ENCODE measurements at places on chromosomes 6 and 20.

DNA sequence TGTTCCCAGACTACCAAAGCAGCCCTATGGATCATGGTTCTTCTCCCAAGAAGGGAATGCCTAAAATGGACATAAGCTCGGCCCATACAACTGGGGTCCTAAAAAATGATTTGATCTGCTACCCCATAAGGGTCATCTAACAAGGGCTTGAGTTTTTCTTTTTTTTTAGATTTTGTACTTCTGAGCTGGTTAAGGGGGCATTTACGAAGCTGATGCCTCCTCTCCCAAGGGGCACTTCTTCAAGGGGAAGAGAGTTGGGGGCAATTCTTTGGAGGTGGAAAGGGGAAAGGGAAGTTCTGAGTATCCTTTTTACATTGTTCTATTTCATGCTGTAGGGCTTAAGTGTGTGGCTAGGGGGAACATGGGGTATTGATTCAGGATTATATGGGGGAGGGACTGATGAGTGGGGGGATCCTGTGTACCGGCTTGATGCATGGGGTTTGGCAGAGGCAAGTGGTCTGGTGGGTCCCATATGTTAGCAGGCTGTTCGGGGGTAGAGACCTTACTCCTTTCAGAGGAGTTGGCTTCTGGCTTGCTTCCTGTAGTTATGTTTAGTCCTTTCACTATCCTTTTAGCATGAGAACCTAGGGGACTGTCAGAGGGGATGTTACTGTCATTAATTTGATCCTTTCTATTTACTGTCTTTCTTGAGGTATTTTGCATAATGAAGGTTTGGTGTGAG lies 8.1 kb upstream of the ZNFX1 start:
- no peak for DNase-seq

DNA sequence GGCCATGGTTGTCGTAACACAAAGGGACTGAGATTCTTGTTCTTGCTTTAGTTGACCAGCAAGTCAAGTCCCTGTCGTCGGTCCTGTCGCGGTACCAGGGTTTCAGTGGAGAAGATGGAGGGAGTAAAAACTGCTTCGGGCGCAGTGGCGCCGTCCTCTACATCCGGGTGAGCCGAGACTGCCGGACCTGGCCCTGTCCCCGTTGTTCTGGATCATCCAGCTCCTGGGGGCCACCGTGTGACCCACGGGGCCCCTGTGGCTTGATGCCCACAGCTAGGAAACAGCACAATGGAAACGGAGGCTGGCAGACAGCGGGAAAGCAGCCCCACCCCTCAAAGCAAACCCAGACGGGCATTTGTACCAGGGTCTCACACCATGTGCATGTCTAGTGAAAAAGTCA lies 15.0 kb downstream of the MTG2 start:
- no peak for DNase-seq

- DNase-seq: no peak
Observed at GRCh38 chr20:38023181-38024001, 9.9 kb downstream of the TTI1 start.

GRCh38 chr6:96760153-96760687 lies 77.1 kb downstream of the GPR63 start:
- no peak for DNase-seq

DNA sequence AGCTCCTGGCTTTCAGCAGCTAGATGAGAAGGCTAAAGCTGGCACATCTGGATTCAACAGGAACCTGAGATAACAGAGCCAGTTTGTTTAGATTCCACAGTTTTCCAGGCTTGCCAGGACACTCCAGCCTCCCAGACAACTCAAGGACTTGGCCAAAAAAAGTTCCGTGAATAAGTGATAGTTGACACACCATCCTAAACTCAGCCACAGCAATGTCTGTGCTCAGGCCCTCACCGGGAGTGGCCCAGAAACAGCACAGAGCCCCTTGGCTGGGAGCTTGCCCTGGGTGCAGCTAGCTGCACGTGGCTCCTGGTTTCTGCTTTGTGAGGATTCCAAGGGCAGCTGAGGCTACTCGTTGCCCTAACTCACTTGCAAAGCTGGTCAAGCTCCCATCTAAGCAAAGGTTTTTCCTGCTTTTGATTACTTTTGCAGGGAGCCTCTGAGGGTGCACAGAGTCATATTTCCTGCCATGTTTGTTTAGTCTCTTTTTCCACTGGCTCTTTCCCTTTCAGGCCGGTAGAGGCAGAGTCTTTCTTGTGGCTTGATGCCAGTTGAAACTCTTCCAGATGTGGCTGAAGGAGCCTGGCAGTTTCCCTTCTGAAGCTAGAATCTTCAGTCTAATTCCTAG lies 118.3 kb upstream of the ECI2 start:
- no peak for DNase-seq

GRCh38 chr6:43823879-43824702 lies 54.1 kb downstream of the VEGFA start:
- no peak for DNase-seq

GRCh38 chr6:129130959-129131681 lies 248.2 kb downstream of the LAMA2 start:
- peak; percentile 80 for DNase-seq

DNA sequence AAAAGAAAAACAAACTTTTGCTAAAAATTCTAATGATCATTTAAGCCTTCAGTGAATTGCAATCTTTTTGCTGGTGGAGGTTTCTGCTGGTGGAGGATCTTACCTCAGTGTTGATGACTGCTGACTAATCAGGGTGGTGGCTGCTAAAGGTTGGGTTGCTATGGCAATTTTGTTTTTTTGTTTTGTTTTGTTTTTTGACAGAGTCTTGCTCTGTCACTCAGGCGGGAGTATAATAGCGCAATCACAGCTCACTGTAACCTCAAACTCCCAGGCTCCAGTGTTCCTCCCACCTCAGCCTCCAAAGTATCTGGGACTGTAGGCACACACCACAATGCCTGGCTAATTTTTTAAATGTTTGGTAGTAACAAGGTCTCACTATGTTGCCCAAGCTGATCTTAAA lies 94.7 kb downstream of the ANKRD6 start:
- DNase-seq: no peak

GRCh38 chr6:158560836-158561320 lies 987 bp downstream of the TMEM181 start:
- DNase-seq: no peak

DNA sequence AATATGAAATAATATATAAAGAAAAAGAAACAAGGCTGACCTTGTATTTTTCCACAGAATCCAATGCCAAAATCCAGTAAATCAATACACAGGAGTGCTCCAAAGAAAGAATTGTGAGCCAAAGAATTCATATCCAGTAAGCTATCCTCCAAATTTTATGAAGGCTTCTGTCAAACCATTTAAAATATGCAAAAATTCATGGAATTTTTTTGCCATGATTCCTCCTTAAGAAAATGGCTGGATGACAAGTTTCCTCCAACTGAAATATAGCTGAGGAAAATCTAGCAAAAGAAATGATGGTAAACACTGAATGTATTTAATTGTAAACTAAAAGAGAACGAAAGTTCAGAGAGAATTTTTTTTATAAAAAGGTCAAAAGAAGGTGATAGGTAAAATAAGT lies 290.3 kb downstream of the UBE3D start:
- DNase-seq: no peak

- DNase-seq: no peak
Observed at GRCh38 chr6:105746509-105746908, 339.6 kb upstream of the PRDM1 start.

GRCh38 chr6:26215585-26216358 lies 128.5 kb downstream of the HFE start:
- no peak for DNase-seq

- DNase-seq: no peak
Observed at GRCh38 chr6:25042036-25042521, 106.3 kb upstream of the RIPOR2 start.

DNA sequence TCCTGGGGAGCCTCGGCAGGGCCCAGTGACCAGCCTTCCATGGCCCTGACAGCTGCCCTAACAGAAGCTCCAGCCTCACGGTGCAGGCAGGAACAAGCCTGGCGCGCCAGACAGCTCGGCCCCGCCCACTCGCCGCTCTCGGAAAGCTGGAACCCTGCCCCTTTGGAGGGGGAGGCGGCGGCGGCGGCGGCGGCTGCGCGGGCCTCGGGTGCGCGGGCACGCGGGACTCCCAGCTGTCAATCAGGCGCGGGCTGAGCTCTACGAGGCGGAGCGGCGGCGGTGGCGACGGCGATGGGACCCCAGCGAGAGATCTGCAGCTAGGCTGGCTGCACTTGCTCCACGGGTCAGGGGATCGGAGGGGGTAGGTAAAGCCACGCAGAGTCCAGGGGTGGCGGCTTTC lies at the start of gene NRSN1:
Gene NRSN1, plus strand, starts transcription at position 236 of the 400 bp plus-strand sequence. CDS start 8,113 bp downstream, outside the sequence.
- no peak for DNase-seq

DNA sequence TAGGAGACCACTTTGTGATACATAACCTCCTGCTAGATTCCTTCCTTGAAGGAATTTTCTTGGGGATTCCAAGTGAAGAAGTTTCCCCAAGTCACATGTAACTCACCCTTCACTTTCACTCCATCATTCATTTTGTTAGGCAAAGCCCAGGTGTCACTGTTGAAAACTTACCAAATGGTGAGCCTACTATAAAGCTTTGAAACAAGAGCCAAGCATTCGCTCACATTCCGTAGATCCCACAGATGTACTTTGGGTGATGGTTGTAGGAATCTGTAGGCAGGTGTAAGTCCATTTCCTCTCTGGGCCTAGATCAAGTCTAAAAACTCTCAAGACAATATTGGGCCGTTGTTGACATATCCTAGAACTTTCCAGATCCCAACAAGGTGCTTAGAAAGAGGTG lies 74.1 kb downstream of the PRDM1 start:
- no peak for DNase-seq

DNA sequence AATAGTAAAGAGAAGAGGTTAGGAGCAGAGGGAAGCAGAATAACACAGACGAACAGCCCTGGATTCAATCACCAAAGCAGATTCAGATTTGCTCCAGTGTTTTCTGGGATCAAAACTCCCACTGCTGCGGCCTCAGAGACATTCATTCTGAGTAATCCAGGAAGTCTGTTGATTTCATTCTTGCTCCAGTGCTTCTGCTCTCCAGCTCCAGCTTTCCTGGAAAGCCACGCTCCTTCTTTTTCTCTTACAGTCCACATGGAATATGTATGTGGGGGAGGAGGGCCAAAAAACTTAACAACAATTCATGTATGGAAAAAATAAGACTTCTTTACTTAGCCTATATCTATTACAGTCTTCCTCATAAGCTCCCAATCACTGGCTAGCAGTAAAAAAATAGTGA lies 26.4 kb upstream of the UST start:
- no peak for DNase-seq

GRCh38 chr6:95768539-95768938 lies 191.2 kb downstream of the MANEA start:
- no peak for DNase-seq

GRCh38 chr6:139380611-139381010 lies 6.2 kb upstream of the CITED2 start:
- DNase-seq: no peak

GRCh38 chr6:101114703-101115102 lies 233.6 kb upstream of the ASCC3 start:
- DNase-seq: no peak

- DNase-seq: no peak
Observed at GRCh38 chr6:92790381-92790780, 629.0 kb downstream of the EPHA7 start.

- DNase-seq: no peak
Observed at GRCh38 chr20:20251836-20252235, 116.1 kb upstream of the INSM1 start.

DNA sequence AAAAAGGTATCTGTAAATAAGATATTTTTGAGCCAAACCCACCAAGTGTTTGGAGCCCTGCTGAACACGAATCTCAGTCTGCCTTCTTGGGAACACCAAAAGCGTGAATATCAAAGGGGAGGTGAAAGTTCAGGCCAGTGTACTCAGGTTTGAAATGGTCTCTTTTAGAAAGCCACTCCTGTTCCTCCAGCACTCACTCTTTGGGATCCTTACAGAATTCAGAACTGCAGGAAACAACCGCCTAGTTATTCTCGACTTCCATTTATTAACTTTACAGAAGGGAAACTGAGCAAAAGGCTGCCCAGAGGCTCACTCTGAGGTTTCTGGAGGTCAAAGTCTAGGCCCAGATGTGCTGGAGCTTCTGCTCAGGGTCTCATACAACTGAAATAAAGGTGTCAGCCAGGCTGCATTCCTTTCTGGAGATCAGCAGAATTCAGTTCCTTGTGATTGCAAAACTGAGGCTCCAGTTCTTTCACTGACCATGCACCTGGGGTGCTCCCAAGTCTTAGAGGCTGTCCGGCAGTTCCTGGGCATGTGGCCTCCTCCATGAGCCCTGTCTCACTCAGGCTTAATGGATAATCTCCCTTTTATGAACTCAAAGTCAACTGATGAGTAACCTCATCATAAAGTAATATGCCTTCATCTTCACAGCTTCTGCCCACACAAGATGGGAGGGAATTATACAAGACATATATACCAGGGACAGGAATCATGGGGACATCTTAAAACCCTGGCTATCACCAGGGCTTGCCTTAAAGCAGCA lies 65.5 kb upstream of the TNFAIP3 start:
- no peak for DNase-seq

- DNase-seq: no peak
Observed at GRCh38 chr6:51141080-51141479, 322.4 kb downstream of the TFAP2B start.

DNA sequence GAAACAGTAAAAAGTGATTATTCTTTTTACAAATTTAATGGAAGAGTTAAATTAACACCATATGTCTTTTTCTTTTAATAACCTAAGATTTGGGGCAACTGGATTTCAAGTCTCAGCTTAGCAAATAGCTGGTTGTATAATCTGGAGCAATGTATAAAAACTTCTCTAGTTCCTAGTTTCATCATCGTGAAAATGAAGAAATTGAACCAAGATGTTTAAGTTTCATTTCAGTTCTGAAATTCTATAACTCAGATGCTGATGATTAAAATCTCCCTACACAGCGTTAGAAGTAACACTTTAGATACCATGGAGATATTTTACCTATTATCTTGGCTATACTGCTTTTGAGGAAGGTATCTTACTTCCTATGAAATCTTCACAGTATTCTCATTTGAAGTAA lies 252.0 kb downstream of the KIF16B start:
- no peak for DNase-seq

- no peak for DNase-seq
Observed at GRCh38 chr6:117191448-117191847, 73.9 kb upstream of the VGLL2 start.

DNA sequence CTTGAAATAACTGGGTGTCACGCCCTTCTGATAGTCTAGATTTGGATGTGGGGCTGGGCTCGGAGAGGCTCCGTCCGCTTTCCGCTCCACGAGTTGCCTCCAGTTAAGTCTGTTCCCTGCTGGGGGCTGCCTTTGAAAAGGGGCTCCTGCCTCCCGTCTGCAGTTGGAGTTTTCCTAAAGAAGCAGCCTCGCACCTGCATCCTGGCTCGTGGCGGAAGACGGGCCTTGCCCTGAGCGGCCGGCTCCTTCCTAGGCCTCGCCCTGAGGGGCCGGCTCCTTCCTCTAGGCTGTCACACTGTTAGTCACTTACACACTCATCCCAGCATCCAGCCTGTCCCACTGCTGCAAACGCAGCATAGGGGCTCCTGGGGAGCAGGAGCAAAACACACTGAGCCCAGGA lies 74.4 kb downstream of the SMOC2 start:
- no peak for DNase-seq

GRCh38 chr6:108242721-108243120 lies 18.1 kb downstream of the SNX3 start:
- no peak for DNase-seq

- DNase-seq: no peak
Observed at GRCh38 chr20:4041748-4042411, 26.5 kb upstream of the RNF24 start.

DNA sequence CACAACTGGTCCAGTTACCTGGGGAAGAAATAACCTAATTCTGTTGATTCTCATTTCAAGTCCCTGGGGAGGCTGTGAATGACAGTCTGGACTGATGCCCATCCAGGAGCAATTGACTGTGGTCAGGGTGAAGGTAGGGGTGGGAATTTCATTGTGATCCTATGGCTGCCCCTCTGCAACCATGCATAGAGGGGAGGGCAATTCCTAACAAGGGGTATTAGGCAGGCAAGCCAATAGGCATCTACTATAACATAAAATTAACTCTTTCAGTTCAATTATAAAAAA lies 44.0 kb upstream of the TRAM2 start:
- DNase-seq: no peak

Data from right atrium auricular region (tissue), 2 donors.